ENCODE measurements at places on chromosomes 3 and 15. TPM values are rescaled to one million over a fixed set of nuclear protein-coding genes. Genes with fewer than 3 reads are reported as not detected.

The CD276 gene
- 26.9 TPM for total RNA-seq

The B3GNT5 gene
- total RNA-seq: 20.3 TPM

The CYP11A1 gene
- 2.4 TPM for total RNA-seq

The ACTC1 gene
- total RNA-seq: 29.7 TPM

The FSTL1 gene
- total RNA-seq: 379 TPM

The C3orf62 gene
- 8.9 TPM for total RNA-seq

The GXYLT2 gene
- 3.6 TPM for total RNA-seq

The CDC25A gene
- 2.1 TPM for total RNA-seq

The GOLGA8G gene
- not detected for total RNA-seq

The CPN2 gene
- not detected for total RNA-seq

The CYP1A2 gene
- not detected for total RNA-seq

The SPINK8 gene
- 12.0 TPM for total RNA-seq

The SHQ1 gene
- total RNA-seq: 31.4 TPM

The PDIA5 gene
- total RNA-seq: 44.2 TPM

The CAMK1 gene
- total RNA-seq: 24.3 TPM

The NEDD4 gene
- 30.9 TPM for total RNA-seq

The ATP10A gene
- 10.6 TPM for total RNA-seq

The FSIP1 gene
- total RNA-seq: 1.4 TPM

The OXSR1 gene
- total RNA-seq: 51.3 TPM

The IL17RE gene
- total RNA-seq: 11.9 TPM

The LSAMP gene
- total RNA-seq: 7.3 TPM

The ROBO1 gene
- 38.8 TPM for total RNA-seq

The RBP2 gene
- total RNA-seq: not detected

The GRAMD1C gene
- 11.1 TPM for total RNA-seq

The SLC27A2 gene
- 8.1 TPM for total RNA-seq

The CCDC39 gene
- not detected for total RNA-seq

The ZNF80 gene
- not detected for total RNA-seq

The ANKRD63 gene
- not detected for total RNA-seq

The DCLK3 gene
- total RNA-seq: not detected

The MUSTN1 gene
- 15.9 TPM for total RNA-seq

Measured in ureter (tissue), 1 donor.